ENCODE measurements at places on chromosomes 13 and 19. TPM values are rescaled to one million over a fixed set of nuclear protein-coding genes. Genes with fewer than 3 reads are reported as not detected.

- no peak for DNase-seq
Observed at GRCh38 chr19:17370026-17370587, 7.0 kb downstream of the PLVAP start.

DNA sequence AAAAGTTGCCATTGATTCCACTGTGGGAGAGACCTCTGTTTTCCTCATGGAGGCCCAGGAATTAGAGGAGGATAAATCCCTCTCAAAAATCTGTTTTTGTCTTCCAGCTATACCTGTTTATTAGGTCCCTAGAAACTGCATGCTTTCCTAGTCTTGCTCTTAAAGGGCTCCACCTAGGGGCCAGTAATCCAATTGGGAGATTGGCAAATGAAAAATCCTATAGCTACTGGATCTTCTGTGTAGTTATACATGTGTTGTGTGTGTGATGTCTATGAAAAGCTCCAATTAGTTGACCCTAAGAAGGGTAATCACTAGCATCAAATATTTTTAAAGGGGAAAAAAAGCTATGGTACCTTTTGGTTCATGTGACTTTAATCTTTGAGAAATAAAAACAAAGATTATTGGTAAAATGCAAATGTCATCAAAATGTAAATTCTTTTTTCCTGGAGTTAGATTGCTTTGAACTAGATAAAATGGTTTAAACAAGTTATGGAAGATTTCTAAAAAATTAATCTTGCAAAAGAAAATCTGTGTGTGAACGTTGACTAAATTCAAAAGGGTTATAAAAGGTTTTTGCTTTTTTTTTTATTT lies 63.4 kb upstream of the C1QTNF9B start:
- DNase-seq, result no peak

GNG7 gene
- 30.9 TPM for total RNA-seq

DHDH gene
- not detected for total RNA-seq

ZFP36 gene
- total RNA-seq, result 53.0 TPM

Measured in cardiac septum (tissue), 1 donor.